ENCODE measurements at places on chromosomes 6 and 20.

- DNase-seq: no peak
Observed at GRCh38 chr20:19392344-19393130, 180.1 kb downstream of the SLC24A3 start.

DNA sequence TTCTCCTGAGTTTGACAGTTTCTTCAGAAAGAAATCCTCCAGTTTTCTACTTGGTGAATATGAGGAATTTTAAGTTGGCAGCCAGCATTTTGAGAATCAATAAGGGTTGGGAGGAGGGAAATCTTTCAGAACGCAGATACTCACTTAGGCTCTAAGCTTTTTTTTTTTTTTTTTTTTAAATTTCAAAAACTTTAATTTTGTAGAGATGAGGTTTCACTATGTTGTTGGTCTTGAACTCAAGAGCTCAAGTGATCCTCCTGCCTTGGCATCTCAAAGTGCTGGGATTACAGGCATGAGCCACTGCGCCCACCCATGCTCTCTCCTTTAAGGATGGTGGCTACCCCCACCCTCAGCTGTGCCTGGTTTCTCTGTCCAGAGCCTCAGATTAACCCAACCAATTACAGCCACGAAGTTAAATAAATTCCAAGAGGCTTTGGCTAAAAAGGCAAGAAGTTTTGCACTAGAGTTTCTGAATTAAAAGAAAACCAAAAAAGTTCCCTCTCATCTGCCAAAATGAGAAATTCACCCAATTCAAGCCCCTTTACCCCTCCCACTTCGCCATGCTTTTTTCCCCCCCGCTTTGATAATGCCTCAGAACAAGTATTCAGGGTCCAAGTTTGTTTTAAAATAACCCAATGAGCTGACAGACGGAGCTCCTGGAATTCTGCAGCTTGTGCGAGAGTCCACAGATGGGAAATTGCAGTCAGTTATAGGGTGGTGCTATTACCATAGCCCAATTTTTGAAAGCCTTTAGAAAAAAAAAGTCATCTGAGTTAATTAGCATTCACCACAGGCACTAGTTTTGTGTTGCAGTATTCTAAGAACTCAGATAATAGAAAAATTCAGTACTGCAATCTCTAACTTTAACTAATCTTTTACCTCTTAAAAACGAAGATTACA is 94.3 kb upstream of the BEND3 start:
- no peak for DNase-seq

GRCh38 chr6:147447835-147448611 is 60.5 kb upstream of the SAMD5 start:
- DNase-seq: no peak

DNA sequence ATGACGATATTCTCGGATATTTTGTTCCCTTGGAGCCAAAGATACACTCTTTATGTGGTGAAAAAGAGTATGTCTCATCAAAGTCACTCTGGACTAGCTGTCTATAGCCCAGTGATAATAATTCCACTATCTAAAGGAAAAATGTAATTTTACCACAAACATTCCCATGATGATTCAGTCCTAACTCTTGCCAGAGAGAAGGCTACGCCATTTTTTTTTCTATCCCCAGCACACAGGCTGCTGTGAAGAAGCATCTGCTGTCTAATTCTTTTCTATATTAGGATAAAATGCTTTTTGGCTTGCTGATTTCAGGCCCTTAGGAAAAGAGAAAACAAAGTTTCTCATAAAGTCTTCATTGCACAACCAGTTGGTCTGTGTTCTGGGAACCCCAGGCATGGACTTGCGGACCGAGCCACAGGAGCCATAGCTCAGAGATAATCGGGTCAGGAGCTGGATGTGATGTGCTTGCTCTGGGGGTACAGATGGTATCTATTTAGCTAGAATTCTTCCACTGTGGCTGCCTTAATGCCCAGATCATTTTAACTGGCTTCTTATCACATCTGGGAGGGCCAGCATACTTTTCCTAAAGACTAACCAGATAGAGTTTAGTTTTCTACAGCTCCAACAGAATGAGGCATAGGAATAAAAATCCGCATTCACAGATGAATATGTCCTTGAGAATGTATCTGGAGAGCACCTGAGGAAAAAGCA is 683.7 kb upstream of the ID4 start:
- DNase-seq: no peak

DNA sequence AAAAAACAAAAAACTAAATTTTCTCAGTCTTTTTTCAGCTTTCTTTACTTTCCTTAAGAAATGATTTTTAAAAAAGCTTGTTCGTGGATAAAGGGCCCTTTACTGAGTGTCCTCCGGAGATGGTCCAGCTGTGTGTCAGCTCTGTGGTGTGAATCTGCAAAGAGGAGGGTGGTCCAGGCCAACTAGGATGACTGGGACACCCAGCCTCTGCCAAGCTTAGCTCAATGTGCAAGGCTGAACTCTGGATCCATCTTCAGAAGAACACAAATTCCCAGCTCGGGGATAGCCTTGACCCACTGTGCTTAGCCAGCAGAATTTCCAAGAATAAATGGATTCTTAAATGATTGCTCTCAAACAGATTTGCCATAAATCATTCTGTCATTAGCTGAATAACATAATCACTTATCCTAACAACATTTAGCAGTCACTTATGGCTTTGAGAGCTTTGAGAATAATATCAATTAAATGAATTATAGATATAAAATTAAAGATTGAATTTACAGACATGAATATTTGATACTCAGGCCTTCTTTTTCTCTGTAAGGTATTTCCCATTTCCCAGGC is 14.2 kb upstream of the CALHM5 start:
- no peak for DNase-seq

GRCh38 chr6:149323925-149324324 is 6.4 kb downstream of the TAB2 start:
- no peak for DNase-seq

DNA sequence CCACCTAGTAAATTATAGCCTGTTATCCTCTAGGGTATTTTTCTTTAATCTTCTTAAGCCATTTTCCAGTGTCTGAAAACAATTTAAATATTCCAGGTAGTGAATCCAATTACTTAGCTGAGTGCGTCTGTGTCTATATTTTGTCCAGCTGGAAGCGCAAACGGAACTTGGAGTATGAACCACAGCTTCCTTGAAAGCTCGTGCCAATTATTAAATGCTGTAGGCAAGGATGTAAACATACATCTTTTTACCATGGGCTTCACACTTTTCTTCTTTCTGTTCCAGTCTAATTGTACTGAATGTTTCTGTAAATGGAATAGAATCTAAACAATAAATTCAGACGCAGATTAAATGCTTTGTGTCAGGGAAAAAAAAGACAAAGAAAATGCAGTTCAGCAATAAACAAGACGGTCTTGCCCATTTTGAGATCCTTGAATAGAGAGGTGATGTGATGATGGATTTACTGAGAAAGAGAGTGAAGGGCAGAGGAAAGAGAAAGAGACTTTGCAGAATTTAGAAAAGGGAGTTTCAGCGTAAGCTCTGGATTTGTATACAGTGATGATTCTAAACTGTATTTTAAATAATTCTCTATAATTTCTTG is 1.9 kb downstream of the PLCB1 start:
- no peak for DNase-seq

DNA sequence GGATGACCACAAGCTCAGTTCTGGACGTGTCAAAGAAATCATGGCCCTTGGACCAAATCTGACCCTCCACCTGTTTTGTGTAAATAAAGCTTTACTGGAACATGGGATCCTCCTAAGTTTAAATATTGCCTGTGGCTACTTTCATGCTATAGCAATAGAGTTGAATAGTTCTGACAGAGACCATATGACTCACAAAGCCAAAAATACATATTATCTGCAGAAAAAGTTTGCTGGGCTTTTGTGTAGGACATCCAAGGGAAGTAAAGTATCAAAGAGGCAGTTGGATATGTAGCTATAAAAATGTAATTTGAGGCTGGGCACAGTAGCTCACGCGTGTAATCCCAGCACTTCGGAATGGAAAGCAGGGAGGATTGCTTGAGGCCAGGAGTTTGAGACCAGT is 78.9 kb downstream of the TOX2 start:
- no peak for DNase-seq

DNA sequence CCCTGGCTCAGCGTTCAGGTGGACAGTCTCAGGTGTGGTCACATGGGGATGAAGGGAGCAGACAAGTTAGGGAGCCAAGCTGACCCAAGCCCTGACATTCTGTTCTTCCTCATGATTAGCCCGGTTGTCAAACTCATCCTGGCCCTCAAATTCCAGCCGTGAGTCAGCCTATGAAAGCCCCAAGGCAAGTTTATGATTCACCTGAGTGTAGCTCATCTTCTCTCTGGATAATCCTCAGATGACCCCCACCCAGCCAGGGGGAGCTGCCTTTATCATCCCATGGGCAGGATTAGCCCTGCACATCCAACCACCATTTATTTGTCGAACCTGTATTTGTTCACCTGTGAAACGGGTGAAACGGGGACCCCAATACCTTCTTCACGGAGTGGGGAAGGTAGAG is 161.9 kb downstream of the DHX35 start:
- no peak for DNase-seq

DNA sequence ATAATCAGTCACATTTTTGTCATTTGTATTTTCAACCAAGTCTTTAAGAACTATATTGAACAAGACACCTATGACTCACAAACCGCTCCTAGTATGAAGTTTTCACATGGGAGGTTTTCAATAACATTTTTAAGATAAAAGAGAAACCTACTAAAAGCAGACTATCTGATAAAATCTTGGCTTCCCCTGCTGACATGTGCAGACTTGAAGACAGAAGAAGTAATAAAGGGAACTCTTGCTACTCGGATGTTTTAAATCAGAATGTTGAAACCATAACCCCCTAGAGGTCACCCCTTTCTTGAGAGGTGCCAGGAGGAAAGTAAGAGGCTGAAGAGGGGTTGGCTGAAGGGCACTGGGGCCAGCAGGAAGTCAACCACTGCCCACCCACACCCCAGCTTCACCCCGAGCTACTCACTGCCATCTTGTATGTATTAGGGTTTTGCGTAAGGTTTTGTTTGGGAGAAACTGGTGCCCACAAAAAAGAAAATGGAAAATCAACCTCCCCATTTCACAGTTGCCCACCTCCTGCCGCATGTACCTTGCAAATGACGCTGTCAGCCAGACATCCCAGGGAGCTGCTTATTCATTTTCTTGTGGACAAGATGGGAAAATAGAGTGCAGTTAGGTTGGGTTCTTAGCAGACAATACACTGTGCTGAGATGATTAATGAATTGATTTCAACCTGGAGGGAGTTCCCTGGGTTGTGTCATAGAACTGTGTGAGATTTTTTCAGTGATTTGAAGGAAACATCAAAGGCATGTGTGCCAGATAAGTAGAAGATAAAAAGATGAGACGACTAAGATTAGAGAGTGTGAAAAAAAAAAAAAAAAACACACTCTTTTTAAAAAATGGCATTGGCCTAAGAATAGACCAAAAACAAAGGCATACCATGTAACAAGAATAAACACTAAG is 83.2 kb upstream of the TAB2 start:
- DNase-seq: no peak

GRCh38 chr6:140661691-140662090 is 1287.2 kb upstream of the CITED2 start:
- DNase-seq: no peak

- DNase-seq: no peak
Observed at GRCh38 chr6:105151644-105152043, 28.2 kb downstream of the POPDC3 start.

DNA sequence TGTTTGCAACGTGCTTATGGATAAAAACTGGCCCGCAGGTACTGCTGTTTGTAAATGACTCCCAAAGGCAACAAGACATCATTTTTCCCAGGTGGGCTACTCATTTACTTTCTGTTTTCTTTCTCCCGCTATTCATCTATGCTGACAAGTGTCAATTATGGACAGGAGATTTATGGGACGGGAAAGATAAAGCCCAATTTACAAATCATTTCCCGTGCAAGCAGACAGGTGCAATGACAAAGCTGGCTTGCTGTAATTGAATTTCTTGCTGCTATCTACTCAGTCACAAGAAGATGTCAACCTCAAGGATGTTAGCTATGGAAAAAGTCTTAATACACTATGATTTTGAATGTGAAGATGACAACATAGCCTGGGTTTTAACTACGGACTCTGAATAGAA is 125.5 kb downstream of the EPHA7 start:
- DNase-seq: no peak

GRCh38 chr6:121999456-122000065 is 399.9 kb upstream of the HSF2 start:
- DNase-seq: no peak

DNA sequence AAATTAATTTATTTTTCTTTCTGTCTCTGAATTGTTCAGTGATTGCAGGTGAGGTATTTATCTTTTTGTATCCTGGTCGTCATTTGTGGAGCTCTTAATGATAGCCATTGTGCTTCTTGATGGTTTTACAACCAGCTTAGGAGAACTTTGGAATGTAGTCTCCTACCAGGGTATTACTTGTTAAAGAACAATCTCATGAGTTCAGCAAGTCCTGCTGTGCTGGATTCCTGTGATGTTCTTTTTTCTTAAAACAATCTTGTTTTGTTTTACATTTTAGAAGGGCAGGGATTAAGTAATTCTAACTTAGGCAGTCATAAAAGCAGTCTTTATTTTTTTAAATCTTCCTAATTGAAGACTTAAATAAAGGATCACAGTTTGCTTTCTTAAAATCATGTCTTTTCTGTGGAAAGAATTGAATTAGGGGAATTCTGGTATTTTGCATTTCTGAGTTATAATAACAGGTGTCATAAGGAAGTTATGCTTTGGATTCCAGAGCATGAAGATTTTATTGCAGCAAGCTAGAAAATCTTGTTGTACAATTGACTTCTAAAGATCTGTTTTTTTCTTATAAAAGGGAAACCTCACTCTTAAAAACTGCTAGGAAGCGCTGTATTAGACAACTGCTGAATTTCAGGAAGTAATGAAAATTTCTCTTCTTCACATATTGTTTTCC is 23.7 kb downstream of the RIOK1 start:
- DNase-seq: no peak

GRCh38 chr6:107342144-107342543 is 117.2 kb downstream of the PDSS2 start:
- DNase-seq: no peak

DNA sequence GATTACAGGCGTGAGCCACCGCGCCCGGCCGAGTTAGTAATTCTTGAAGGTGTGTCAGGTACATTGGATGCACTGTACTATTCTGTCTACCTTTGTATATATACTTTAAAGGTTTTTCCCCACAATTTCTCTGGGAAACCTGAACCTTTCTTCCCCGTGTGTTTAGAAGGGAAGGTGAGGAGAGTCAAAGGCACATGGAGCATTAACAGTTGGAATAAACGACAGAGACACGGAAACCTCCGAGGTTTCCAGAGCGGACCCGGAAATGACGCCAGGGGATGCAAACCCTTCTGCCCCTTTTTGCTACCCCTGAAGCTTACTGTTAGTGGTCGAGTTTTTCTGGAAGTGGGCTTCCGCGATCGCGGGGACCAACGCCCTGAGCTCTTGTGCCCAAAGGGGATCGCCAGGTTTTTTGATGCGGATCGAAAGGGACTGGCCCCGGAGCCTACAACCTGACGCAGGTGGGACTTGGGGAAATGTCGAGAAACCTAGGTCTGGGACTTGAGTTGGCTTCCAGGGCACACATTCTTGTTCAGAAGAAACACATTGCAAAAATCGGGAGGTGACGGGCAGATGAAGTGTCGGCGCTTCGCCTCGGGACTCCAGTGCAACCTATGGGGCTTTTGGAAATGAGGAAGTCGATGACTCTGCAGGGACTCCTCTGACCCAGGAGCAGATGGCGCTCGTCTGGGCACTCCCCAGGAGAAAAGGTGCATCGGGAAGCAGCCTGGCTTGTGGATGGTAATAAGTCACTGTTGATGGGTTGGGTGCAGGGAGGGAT is 218.2 kb downstream of the OR2B2 start:
- peak; percentile 55 for DNase-seq

- DNase-seq: peak; percentile 73
Observed at GRCh38 chr6:167825332-167826229, 1.1 kb upstream of the AFDN start.

Measured in GM13977 (cell line).